Left forelimb (tissue), 1 donor: ENCODE measurements at places on chromosomes 7 and 10.

DNA sequence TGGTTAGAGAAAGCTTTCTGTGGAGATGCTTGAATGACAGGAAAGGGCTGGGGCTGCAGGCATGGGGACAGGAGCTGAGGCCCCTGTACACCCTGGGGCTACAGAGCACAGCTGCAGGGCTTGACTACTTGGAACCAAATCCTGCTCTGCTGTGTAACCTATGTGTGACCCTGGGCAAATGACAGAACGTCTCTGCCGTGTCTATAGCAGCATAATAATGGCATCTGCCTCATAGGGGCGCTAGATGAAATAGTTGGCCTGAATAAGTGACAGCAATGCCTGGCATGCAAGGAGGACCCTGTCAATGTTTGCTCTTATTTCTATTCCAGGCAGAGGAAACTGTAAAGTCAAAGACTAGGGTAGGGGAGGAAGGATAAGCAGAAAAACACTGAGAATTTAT, 254.0 kb downstream of the USP6NL start:
- DNase-seq: no peak

GRCh38 chr10:78913219-78914059, 155.3 kb upstream of the ZMIZ1 start:
- DNase-seq: no peak

GRCh38 chr10:64855941-64856340, 1334.7 kb downstream of the REEP3 start:
- DNase-seq: no peak

DNA sequence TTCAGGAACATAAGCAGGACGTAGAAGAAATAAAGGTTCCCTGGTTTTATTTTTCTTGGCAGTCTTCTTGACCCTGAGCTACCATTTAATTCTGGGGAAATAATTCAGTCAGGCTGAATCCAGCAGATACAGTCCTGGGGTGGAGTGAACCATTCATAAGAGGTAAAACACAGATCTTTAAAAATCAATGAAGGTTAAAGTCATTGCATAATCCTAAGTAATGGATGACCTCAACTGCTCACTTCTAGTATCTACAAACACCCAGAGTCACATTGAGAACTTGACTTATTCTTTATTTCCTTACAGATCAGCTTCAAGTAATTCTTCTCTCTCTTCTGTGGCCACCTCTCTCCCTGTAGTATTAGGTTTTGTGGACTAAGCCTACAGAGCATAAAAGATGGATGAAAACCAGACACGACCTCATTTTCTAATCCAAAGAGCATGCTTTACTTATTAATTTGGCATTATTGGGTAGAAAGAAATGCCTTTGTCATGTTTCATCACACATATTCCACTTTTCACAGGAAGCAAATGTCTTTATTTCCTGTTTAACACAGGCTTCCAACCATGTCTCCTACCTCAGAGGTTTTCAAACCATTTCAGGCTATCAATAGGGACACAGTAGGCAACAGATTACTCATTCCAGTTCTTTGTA, 182.3 kb upstream of the IMMP2L start:
- no peak for DNase-seq

- DNase-seq: no peak
Observed at GRCh38 chr10:84179059-84179710, 5.6 kb downstream of the GPR15LG start.
